ENCODE measurements at places on chromosomes 11 and 22.

GRCh38 chr22:19329454-19329853 lies 37.9 kb upstream of the CLTCL1 start:
- DNase-seq: no peak

DNA sequence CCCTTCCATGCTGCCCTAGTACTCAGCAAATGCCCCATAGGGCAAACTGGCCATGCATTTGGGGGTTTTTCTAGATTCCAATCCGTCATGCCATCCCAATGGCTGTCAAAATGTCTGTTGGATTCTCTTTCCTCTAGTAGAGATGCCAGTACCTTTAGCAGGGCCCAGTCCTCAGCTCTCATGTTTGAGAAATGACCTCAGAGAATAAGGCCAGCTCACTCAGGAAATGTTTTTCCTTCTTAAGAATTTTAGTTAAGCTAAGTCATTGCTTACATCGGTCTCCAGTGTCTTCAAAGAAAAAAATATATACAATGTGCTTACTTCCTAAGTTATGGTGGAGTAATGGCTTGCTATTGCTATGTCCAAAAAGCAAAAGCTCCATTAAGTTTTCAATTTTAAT lies 14.1 kb upstream of the ALKBH3 start:
- DNase-seq: no peak

DNA sequence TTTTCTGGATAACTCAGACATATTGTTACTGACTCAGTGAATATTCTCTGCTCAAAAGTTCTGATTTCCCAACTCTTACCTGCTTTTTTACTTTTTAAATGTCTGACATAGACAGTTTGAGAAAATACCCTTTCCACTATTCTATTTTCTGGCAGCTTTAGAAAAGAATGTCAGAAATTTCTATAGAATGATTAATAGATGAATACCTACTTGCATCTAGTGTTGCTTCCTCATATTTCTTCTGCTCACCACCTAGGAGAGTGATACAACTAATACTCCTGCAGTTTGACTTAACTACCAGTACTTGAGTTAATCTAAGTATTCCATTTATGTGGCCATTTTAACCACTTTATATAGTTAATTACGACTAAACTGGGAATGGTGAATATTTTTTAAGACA lies 55.2 kb downstream of the KDM2A start:
- no peak for DNase-seq

DNA sequence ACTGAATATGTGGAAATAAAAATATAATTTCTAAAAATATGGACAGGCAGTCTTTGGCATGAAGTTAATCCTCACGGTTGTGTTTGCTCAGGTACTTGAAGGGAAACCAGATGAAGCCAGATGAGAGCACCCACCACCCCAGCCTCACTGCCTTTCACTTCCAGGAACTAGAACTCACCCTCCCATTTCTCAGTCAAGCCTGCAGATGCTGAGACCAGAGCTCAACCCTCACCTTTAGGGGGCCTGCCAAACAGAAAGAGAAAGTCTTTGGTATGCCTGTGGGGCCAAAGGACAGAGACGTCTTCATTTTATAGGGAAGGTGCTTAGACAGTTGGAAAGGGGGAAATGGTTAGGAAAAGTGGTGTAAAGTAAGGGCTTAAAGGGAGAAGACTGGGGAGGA lies 252.8 kb upstream of the PLET1 start:
- DNase-seq: no peak

GRCh38 chr11:854601-855329 lies 12.1 kb downstream of the TSPAN4 start:
- DNase-seq: no peak

- DNase-seq: no peak
These were observed 48.5 kb downstream of the PITPNB start for GRCh38 chr22:27870234-27871191.

DNA sequence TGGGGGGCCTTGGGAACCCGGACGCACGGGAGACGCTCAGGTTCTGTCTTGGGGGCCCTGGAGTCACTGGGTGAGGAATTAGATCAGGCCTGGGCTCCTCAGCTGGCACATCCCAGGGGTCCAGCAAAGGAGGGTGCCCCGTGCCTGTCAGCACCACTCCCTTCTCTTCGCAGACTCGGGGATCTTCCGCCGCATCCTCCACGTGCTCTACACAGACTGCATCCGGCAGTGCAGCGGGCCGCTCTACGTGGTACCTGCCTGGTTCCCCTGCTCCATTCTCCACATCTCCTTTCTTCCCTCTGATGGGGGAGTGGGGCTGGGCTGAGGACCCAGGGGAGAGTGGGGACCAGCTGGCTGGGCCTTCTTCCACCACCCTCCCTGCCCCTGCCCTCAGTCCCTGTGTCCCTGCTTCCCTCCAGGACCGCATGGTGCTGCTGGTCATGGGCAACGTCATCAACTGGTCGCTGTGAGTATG lies 6.7 kb upstream of the TAGLN start:
- no peak for DNase-seq

All from Right ventricle myocardium superior (tissue), 1 donor.